ENCODE measurements at places on chromosomes 6 and 20. TPM values are rescaled to one million over a fixed set of nuclear protein-coding genes. Genes with fewer than 3 reads are reported as not detected.

Gene CD24
- not detected for total RNA-seq

Gene SMPDL3A
- 0.22 TPM for total RNA-seq

Gene EYS
- total RNA-seq = not detected

Gene KCNQ2
- not detected for total RNA-seq

Gene IL17A
- not detected for total RNA-seq

Gene EFCAB8
- 0.81 TPM for total RNA-seq

Gene TRIM40
- not detected for total RNA-seq

Gene OR5V1
- not detected for total RNA-seq

Gene GNRH2
- total RNA-seq = not detected

Gene STMND1
- total RNA-seq = not detected

Gene PLN
- total RNA-seq = not detected

Gene ZSCAN23
- total RNA-seq = 0.78 TPM

Gene GTF2H4
- 7.7 TPM for total RNA-seq

Gene NKAPL
- not detected for total RNA-seq

Gene RGS17
- not detected for total RNA-seq
